H9 (cell line): ENCODE measurements at places on chromosomes 2 and 18. TPM values are rescaled to one million over a fixed set of nuclear protein-coding genes. Genes with fewer than 3 reads are reported as not detected.

Gene ELAC1
- total RNA-seq = 5.0 and 5.7 TPM in 2 replicates

Gene DUSP19
- 1.2 and 1.8 TPM in 2 replicates for total RNA-seq

Gene TMEM37
- 4.2 and 4.8 TPM in 2 replicates for total RNA-seq

Gene DNAH7
- 0.09 TPM in 1 of 2 replicates, not detected in the other for total RNA-seq

Gene EIF2B4
- total RNA-seq = 62.1 and 67.2 TPM in 2 replicates

Gene DYNAP
- 2.3 and 2.5 TPM in 2 replicates for total RNA-seq

Gene SPR
- total RNA-seq = 7.3 and 7.6 TPM in 2 replicates

Gene GKN2
- total RNA-seq = not detected in 2 replicates

Gene CTIF
- total RNA-seq = 14.4 and 15.8 TPM in 2 replicates

Gene SERPINB13
- total RNA-seq = not detected in 2 replicates

Gene CRYBA2
- not detected in 2 replicates for total RNA-seq

Gene ARHGEF33
- 0.64 and 0.92 TPM in 2 replicates for total RNA-seq

Gene CCDC85A
- 0.17 TPM in 1 of 2 replicates, not detected in the other for total RNA-seq

GRCh38 chr2:112065966-112066365 is 10.9 kb downstream of the TMEM87B start:
- H3K36me3 ChIP-seq = peaks cover 64% of the 10 kb centered on the region
- no peak for DNase-seq
- no peak overlapping the region for H3K4me3 ChIP-seq
- no peak overlapping the region for H3K27ac ChIP-seq
- no peaks in the 10 kb centered on the region for H3K27me3 ChIP-seq

DNA sequence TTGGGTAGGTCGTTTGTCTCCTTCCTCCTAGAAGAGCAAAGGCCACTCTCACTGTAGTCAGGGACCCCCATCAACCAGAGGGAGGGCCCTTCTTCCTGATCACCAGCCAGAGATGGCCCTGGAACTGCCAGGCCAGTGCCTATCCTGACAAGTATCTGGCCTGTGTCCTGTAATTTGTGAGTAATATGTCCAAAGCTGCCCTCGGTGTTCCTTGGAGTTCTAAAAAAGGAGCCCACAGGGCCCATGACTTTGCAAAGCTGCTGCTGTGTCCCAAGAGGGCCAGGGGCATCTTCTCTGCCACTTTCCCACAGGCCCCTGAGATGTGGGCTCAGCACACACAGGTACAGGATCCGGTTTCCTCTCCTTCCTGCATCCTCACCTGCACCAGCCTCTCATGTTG is 212.4 kb downstream of the SEPTIN10 start:
- no peak overlapping the region for H3K4me3 ChIP-seq
- H3K27me3 ChIP-seq = no peaks in the 10 kb centered on the region
- no peaks in the 10 kb centered on the region for H3K36me3 ChIP-seq
- H3K27ac ChIP-seq = no peak overlapping the region

GRCh38 chr2:79487399-79487798 is 25.5 kb upstream of the CTNNA2 start:
- H3K27me3 ChIP-seq = no peaks in the 10 kb centered on the region
- H3K4me1 ChIP-seq = no peaks in the 10 kb centered on the region
- no peak overlapping the region for H3K27ac ChIP-seq
- no peaks in the 10 kb centered on the region for H3K36me3 ChIP-seq
- DNase-seq = no peak

GRCh38 chr2:203625701-203626100 is 80.7 kb upstream of the CD28 start:
- no peak for DNase-seq
- H3K4me3 ChIP-seq = no peak overlapping the region
- peaks cover 2% of the 10 kb centered on the region; the same call in 1 of the 2 replicates for H3K27me3 ChIP-seq
- no peaks in the 10 kb centered on the region for H3K36me3 ChIP-seq

- no peaks in the 10 kb centered on the region for H3K4me1 ChIP-seq
- H3K27ac ChIP-seq = no peak overlapping the region
- no peak for DNase-seq
- H3K36me3 ChIP-seq = no peaks in the 10 kb centered on the region
Observed at GRCh38 chr2:241538838-241539615, 19.5 kb upstream of the BOK start.

DNA sequence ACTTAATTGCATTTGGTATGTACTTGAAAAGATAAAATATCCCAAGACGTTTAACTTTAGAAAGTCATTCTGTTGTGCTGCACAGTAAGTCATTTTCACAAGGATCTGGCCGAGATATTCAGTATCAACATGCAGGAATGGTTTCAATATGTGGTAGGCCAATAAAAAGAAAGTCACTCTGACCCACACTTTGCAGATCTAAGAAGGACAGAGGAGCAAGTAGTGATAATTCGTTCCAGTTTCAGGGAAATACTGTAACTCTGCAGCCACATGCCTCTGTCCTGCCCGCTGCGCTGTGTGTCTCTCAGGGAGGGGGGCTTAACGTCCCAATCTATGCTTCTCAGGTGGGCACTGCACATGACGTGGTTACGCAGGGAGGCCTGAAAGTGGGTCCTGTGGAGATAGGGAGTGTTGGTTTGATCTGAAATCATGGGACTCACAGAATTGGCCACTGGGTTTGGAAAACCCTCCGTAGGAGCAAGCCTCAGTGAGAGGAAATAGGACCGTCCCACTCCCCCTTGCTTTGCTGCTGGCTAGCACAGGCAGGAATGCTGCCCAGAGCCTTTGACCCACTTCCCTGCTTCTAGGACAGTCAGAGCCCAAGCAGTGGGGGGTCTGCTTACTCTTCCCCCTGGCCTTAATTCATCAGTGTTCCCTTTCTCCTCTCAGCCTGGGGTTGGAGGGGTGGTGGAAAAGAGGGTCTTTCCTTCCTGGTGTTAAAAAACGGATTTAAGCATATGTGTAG is 314.7 kb upstream of the SPRED2 start:
- H3K4me1 ChIP-seq = no peaks in the 10 kb centered on the region
- DNase-seq = peak; percentile 61
- no peaks in the 10 kb centered on the region for H3K27me3 ChIP-seq

DNA sequence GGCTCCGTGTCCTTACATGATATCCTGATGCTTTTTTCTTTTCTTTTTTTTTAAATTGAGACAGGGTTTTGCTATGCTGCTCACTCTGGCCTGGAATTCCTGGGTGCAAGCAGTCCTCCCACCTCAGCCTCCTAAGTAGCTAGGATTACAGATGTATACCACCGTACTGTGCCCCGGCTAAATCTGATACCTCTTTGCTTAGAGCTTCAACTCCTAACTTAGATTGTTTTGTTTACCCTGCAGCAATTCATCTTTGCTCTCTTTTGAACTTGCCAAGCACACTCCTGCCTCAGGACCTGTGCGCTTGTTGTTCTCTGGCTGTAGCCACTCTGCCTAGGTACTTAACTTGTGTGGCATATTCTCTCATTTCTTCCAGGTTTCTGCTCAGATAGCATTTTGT is 24.5 kb downstream of the RAB10 start:
- no peak overlapping the region for H3K27ac ChIP-seq
- DNase-seq = no peak
- H3K4me1 ChIP-seq = no peaks in the 10 kb centered on the region; the same call in 1 of the 2 replicates
- H3K27me3 ChIP-seq = no peaks in the 10 kb centered on the region
